Stimulated activated CD8-positive, alpha-beta memory T cell treated with anti-CD3 and anti-CD28 coated beads, Interleukin-4, amount 100 ng/mL, for 1 hour (primary cell): ENCODE measurements at places on chromosomes 5 and 9.

- no peak for DNase-seq
These were observed 49.0 kb upstream of the IFNK start for GRCh38 chr9:27475057-27475595.

DNA sequence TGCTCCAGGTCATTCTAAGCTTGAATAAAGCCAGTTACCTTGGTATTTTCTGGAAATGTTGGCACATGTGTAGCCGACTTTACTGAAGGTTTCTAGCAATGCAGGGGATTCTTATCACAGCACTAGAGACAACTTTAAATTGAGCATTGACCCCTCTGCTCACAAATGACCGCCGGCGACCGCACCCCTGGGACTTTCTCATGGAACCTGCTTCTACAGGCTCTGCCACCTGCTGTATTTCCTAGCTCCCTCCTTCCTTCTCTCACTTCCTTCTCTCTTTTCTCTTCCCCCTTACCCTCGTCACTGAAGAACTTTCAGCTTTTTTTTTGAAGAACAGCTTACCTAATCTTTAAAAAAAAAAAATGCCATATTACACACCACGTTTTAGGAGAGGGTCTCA, 30.9 kb upstream of the DAB2 start:
- no peak for DNase-seq

GRCh38 chr5:79875230-79875629, 115.8 kb downstream of the MTX3 start:
- DNase-seq, result no peak

- DNase-seq, result no peak
These were observed 83.7 kb upstream of the SMIM15 start for GRCh38 chr5:61245936-61246335.

GRCh38 chr5:108858959-108859358, 111.3 kb downstream of the FER start:
- no peak for DNase-seq

DNA sequence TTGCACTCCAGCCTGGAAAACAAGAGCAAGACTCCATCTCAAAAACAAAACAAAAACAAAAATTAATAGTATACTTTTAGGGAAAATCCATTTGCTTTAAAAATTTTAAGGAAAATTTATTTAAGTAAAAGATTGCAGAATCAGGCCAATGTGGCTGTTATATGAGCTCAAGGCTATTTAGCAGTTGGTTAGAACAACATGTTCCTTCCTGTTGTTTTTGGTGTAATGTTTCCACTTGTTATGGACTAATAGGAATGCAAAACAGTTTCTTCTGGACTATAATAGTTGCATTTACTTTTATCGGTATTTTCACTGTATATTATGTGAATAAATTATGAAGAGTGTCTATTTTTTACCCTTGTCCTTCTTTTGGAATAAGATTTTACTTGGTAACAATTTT, 3.0 kb upstream of the CDC42SE2 start:
- no peak for DNase-seq

GRCh38 chr9:84823421-84824271, 154.1 kb downstream of the NTRK2 start:
- no peak for DNase-seq

DNA sequence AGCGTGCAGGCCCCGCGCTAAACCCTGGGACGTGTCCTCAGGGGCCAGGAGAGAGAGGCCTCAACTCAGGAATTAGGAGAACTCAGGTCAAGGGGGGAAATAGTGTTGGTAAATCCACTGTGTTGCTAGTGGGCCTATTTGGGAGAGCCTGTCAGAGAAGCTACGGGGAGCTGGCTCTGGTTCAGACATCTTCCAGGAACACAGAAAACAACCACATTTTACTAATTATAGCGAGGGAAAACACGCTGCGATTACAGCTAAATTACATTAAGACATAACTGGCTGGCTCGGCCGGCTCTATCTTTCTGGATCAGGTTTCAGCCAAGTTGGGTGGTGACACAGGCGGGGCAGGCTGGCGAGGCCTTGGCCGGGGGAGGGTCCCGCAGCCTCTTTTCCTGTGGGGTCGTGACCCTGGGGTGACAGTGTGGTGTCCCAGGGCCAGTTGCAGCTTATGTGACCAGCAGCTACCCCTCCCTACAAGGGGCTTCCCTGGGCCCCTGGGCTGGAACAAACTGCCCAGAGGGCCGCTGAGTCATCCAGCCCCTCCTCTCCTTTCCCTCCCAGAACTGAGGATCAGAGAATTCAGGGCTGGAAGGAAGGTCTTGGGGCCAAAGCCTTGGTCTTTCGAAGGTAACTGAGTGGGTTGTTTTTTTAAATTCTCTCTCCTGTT, 75.1 kb downstream of the FGF18 start:
- DNase-seq, result no peak

GRCh38 chr5:124052201-124052600, 540.2 kb downstream of the CSNK1G3 start:
- DNase-seq, result no peak

DNA sequence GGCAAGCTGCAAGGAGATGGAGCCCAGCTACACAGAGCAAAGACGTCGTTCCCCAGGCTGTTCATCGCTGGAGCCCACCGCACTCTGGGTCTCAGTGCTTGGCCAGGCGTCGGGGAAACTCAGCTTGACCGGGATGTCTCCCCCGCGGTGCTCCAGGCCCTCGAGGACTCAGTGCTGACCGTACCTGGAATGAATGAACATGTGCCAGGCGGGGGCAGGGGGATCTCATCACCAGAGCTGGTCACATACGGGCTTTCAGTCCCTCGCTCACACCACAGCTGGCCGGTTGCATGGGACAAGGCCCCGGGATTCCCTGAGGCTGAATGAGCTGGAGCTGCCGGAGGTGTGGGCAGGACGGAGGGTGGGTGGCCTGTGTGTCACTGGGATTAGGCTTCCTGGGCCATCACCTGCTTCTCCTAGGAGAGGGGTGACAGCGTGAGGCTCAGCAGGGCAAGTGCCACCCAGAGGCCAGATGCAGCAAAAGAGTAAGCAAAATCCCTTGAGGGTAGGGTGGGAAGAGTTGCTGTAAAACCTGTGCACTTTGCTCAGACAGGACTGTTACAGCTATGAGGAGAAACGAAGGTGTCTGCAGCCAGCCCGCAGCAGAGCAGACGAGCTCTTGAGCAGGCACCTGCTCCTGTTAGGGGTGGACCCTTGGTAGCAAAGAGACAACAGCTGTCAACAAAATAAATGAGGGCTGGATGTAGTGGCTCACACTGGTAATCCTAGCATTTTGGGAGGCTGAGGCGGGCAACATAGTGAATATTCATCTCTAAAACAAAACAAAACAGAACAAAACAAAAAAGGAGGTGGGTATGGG, 70.7 kb upstream of the RAPGEF1 start:
- no peak for DNase-seq

- no peak for DNase-seq
These were observed 4.0 kb downstream of the SAP30L start for GRCh38 chr5:154449786-154450185.

DNA sequence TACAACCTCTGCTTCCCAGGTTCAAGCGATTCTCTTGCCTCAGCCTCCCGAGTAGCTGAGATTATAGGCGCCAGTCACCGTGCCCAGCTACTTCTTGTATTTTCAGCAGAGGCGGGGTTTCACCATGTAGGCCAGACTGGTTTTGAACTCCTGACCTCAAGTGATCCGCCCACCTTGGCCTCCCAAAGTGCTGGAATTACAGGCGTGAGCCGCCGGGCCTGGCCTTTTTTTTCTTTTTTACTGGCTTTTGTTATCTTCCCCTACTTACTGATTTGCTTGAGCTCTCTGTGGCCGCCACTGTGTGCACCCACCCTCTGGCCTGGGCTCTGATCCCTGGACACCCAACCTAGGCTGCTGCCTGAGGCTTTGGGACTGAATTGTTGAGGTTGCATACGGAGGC, 60.3 kb downstream of the ANKRD33B start:
- no peak for DNase-seq

DNA sequence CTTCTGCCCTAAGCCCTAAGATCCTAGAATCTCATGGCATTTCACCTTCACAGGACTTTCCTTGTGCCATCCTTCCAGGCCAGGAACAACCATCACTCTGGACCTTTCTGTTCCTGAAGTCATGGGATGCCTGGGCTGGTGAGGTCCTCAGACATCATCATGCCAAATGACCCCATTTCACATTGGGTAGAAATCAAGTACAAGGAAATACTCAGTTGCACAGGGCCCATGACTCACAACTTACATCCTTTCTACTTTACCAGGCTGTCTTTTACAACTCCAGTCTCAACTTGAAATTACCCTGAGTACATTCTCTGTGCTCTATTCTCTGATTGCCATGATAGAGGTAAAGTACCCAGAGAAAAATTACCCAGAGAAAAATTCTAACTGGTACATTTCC, 167.1 kb downstream of the PIK3R1 start:
- DNase-seq, result no peak

DNA sequence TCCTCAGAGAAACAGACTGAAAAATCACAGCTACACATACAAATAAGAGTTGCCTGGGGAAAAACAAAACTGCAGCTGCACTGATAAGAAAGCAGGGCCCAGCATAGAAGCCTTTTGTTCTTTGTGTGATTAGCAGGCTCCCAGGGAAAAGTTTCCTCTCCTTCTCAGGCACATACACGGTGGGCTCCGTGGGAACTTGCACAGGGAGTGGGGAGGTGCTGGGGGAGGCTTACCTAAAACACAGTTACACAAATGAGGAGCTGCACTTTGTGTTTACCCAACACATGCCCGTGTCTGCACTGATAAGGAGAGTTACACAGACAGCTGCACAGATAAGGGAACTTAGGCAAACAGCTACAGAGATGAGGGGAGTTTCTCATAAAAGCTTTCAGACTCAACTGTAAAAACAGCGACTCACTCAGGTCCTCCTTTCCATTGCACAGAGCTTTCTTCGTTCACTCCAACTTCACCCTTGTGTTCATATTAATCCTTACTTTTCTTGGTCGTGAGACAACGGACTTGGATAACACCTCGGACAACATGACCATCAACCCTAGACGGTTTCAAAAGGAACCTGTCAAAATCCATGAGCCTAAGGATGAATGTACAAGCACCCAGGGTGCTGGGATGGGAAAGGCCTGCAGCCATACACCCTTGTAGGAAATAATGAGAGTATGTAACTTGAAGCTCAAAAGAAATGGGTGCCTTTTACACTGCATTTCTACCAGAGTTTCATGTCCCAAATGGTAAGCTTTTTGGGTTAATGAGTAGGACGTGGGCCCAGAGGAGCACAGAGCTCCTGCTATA, 50.8 kb downstream of the SERINC5 start:
- DNase-seq, result no peak

DNA sequence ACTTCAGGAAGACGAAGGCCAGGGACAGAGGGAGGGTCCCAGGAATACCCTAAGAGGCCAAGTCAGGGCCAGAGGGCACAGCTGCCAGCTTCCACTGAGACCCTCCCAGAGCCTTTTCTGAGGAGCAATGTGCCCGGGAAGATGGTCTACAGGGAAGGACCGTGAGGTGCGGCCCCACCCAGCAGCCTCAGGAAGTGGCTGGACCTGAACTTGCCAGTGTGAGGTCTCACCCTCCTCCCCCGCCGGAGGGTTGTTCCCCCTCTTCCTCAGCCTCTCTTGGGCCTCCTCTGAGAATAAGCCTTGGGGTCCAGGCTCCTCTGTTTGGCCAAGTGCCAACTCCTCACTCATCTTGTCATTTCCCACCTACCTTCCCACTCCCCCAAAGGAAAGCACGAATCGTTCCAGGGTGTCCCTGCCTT, 13.4 kb upstream of the SLC25A51 start:
- no peak for DNase-seq

DNA sequence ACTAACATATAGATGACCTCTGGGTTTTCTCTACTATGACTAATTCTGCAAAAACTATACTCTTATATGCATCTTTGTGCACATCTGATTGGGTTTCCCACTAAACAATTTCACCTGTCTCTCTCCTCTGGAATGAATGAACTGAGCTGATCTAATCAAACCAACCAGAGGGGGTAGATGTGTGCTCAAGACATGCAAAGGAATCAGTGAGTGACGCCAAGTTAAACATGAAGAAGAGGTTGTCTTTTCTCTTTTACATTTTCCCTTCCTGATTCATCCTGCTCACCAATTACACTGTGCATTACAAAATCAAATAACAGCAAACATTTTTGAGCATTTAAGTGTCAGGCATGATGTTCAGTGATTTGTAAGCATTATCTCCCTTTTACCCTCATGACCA, 29.6 kb upstream of the GRXCR2 start:
- DNase-seq, result no peak

DNA sequence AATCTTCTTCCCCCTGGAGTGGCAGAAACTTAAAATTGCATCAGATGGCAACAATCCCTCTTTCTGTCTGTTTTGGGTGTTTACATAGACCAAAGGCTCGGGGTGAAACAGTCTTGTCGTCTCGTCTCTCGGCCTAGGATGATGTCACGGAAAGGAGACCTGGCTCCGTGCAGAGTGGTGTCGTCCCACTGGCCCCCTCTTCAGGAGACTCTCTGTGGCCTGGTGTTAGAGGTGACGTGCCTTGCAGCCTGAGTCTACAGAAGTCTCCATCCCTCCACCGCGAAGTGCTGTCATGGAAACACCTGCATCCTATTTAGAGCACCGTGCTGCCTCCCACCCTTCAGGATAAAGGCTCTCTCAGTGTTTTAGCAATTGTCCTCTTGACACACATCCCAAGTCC, 409.7 kb downstream of the IRX1 start:
- DNase-seq, result no peak

DNA sequence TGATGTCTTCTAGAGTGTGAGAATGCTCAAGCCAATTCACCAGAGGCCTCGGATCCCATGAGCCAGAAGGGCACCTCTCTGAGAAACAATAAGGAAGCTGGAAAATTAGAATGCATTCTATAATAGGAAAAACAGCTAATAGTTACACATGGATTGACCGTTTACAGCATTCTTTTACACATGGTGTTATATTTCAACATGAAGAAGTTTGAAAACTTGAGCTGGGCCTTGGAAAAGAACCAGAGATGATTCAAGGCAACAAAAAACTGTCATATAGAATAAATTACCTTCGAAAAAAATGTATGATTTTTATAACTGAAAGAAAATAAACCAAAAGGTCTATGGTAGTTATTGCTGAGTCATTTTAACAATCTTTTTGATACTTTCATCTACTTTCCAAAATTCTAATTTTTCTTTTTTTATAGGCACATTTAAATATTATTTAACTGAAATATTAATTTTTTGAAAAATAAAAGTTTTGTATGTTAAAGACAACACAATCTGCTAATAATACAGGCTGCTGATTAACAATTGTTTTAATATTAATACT, 6.2 kb downstream of the SH3TC2 start:
- DNase-seq, result no peak

DNA sequence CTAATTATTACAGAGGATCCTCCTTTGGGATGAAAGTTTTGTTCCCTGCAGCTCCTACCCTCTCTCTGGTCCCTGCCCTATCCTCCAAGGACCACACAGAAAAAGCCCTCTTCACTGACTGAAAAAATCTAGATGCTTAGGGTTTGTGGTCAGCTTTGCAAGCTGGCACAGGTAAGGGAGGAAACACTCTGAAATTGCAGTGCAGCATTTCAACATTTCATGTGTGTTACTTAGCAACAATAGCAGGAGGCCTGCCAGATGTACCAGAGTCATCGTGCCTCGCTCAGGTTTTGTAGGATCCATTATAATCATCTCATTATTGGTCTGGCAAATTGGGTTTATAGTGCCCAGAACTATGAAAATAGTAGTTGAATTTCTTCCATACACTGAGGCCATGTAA, 109.5 kb downstream of the PALM2AKAP2 start:
- no peak for DNase-seq
